Gastrocnemius medialis (tissue), 4 donors: ENCODE measurements at places on chromosomes 5 and 9. TPM values are rescaled to one million over a fixed set of nuclear protein-coding genes. Genes with fewer than 3 reads are reported as not detected.

- no peak for DNase-seq
- no peaks in the 10 kb centered on the region for H3K4me1 ChIP-seq
- no peak overlapping the region for H3K27ac ChIP-seq
- H3K36me3 ChIP-seq = no peaks in the 10 kb centered on the region
- no peak overlapping the region for H3K4me3 ChIP-seq
These were observed 62.0 kb downstream of the SUSD1 start for GRCh38 chr9:112112941-112113681.

DNA sequence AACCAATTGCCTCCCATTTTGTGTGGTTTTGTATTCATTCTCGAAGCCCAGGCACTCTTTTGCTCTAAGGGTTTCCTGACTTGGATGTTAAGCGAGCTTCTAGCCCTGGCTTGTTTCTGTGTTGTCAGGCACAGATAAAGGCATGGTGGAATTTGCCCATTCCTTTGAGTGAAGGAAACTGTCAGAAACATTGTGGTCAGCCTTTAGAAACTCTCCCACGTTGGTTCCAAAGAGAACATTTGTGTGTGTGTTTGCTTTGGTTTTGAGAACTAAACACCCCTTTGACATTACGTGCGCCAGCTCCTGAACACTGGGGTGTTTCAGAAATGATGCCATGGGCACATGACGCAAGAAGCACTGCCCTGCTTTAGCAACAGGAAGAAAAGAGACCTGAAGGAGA is 320.9 kb downstream of the NTRK2 start:
- no peak overlapping the region for H3K4me3 ChIP-seq
- H3K36me3 ChIP-seq = no peaks in the 10 kb centered on the region
- H3K27ac ChIP-seq = no peak overlapping the region
- H3K4me1 ChIP-seq = no peaks in the 10 kb centered on the region
- no peak for DNase-seq

GRCh38 chr9:75001719-75002421 is 26.2 kb downstream of the CARNMT1 start:
- no peaks in the 10 kb centered on the region for H3K36me3 ChIP-seq
- H3K4me1 ChIP-seq = no peaks in the 10 kb centered on the region
- no peak for DNase-seq
- H3K27me3 ChIP-seq = no peaks in the 10 kb centered on the region

DNA sequence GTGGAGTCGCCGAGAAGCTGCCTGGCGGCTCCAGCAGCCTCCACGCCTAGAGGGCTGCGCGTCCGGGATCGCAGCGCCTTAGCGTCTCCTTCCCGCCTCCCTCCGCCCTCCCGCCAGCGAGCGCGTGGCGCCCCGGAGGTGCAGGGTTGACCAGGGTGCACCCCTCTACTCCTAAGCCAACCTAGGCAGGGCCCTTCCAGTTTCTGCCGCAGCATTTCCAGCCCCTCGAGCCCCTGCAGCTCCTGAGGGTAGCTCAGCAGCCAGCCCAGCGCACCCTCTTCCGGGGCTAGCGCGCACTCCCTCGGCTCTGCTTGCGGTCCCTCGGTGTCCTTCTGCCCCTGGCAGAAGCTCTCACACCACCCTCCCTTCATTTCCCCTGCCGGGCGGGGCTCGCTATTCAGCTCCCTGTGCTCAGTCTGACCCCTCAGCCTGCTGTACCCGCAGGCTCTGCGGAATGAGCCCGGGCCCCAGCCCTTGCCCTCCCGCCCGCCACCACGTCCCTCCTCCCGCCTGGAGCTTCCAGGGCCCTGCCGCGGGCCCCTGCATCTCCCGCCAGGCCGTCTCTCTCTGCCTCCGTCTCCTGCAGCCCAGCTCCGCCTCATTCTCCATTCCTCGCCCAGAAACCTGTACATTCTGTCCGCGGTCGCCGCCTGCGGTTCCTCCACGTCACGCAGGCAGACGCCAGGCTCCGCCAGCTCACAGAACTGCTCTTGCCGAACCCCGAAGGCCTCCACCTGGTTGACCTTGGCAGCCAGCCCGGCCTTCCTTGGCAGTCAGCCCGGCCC is 61.8 kb downstream of the SPATA31C2 start:
- DNase-seq = peak; percentile 5
- peak overlapping the region; percentile 34 for H3K4me3 ChIP-seq
- H3K4me1 ChIP-seq = no peaks in the 10 kb centered on the region

TIMD4 gene
- not detected for total RNA-seq

POU5F2 gene
- 1.8 TPM for total RNA-seq
